ENCODE measurements at places on chromosomes 2 and 18.

DNA sequence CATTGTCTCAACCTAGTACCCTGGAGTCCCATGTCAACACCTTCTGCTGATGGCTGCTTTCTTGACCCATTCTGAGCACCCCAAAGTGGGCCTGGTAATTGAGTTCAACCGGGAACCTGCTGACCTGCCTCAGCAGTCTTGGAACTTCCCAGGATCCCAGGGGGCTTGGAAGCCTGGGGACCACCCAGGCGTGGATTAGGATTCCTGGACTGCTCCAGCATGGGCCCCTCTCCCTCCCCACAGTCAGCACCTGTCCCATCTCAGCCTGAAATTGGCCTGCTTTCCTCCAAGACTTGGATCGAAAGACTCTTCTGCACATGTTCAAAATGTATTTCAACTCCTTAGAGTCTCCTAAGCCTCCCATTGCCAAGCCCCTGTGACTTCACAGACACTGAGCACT, 15.4 kb upstream of the MRPL33 start:
- DNase-seq = no peak

GRCh38 chr2:158130832-158131473, 29.3 kb downstream of the UPP2 start:
- no peak for DNase-seq

DNA sequence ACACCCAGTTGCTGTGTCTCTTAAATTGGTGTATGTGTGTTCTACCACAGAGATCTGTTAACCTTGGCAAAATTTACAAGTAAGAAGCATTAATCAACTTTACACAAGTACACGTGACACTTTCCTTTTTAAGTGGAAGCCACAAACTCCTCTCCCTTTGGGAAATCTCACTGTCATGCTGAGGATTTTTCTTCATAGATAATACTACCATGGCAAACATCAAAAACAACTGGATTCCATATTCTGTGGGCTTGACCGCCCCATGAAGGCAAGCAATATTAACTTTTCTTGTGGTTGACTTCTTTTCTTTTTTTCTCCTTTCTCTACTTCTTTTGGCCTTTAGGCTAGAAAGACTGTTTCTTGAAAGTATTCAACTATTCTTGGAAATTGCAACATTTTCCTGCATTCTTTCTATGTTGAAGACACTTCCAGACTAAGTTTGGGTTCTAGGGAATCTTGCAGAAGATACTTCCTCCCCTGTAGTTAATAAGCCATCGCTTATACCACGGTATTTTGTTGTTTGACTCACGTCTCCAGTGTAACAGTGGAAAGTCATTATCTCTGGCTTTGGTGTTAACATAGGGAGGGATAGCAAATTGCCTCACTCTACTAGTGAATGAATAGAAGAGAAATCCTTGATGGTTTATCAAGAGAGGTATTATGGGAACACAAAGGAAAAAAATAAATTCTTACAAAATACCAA, 79.5 kb downstream of the SLC8A1 start:
- DNase-seq = no peak

DNA sequence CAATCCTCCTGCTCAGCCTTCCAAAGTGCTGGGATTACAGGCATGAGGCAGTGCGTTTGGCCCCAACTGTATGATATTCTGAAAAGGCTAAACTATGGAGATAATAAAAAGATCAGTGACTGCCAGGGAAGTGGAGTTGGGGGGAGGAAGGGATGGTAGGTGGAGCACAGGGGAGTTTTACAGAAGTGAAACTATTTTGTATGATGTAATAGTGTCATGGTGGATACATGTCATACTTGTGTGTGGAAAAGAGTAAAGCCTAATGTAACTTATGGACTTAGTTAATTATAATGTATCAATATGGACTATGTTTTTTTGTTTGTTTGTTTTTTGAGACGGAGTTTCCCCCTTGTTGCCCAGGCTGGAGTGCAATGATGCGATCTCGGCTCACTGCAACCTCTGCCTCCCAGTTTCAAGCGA, 2.9 kb upstream of the GGCX start:
- DNase-seq = no peak

DNA sequence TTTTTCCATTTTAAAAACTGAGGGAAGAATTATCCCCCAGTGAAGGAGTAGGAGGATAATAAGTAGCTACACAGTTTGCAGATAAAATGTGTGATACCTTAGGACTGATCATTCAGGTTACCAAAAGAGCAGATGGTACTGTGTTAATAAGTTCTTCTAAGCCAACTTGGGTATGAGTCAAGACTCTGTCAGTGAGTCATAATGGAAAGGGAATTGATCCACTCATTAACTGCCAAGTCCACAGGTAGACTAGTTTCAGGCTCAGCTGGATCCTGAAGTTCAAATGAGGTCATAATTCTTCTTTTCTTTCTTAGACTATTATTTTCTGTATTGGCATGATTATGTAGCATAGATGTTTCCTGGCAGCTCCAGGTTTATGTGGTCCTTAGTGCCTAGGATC, 142.4 kb upstream of the ALPP start:
- DNase-seq = no peak

- DNase-seq = no peak
These were observed 94.1 kb upstream of the ACAA2 start for GRCh38 chr18:49907346-49907929.

GRCh38 chr2:1826226-1826905, 82.1 kb upstream of the PXDN start:
- no peak for DNase-seq

- DNase-seq = no peak
These were observed 567.3 kb upstream of the ZNF804A start for GRCh38 chr2:184030989-184031388.
